ENCODE measurements at places on chromosomes 2 and 18.

- no peak for DNase-seq
Measured at GRCh38 chr18:23832911-23833310, 143.7 kb downstream of the LAMA3 start.

DNA sequence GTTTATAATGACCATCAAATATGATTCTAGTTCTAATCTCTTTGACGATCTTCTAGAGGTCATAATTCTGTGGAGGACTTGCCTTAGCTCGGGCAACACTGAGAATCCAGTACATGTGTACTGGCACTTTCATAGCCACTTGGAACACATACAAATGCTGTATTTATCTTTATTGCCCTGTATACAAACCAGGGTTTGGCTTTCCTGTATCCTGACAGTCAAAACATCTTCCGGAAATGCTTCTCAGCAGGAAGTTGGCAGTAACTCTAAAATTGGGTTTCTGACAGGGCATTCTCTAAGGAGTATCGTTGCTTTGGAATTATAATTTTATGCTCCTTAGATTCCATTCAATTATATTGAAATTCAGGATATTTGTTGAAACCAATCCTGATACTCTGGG lies 643.6 kb downstream of the NRXN1 start:
- no peak for DNase-seq

GRCh38 chr2:26653207-26654060 lies 12.3 kb upstream of the CIB4 start:
- DNase-seq: no peak

GRCh38 chr2:98463081-98463481 lies 18.4 kb downstream of the INPP4A start:
- no peak for DNase-seq

DNA sequence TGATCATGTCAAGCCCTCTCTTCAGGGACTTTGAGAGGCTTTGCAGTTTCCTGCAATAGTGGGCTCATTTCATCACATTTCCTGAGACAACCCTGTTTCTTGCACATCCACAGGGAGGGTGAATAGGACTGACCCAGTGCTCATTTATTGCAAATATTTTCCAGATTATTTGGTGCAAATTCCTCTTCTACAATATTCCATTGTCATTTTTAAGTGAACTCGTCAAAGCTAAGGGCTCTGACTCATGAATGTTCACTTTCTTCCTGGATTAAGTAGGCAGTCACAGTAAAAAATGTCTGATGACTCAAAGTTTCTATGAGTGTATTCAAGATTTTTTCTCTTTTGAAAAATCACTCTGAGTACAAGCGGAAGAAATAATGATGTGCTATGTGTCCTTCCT lies 225.5 kb upstream of the GALNT5 start:
- no peak for DNase-seq

- no peak for DNase-seq
Measured at GRCh38 chr2:239162976-239163687, 237.7 kb downstream of the HDAC4 start.

DNA sequence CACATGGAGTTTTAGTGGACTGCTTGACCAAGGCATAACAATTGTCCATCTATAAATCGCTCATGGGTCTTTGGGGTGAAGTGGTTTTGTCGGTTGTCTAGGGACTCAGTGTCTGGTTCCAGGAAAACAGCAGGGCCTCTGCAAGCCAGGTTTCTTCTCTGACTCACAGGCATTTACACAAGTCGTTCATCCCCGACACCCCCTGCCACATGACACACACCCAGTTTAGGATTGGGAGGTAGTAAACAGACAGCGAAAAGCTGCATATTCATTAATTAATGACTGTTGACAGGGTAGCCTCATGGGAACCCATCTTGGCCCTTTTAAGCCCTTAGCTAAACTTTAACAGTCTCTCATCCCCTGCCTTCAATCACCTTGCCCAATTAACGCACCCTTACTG lies 194.8 kb upstream of the ACVR2A start:
- DNase-seq: no peak

DNA sequence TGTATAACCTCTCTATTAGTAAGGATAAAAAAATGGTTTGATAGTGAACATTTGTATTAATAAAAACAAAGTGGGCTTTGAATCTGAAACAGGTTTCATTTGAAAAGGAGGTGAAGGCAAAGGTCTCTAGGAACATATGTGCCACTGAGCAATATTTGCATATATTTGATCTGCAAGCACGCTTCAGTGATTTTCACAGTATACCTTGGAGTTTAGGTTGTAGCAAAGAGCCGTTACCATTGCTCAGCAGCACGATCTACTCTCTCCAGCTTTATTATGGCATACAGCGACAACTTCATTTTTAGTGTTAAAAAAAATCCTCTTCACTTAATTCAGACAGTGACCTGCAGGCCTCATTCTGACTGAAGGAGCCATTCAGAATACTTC lies 75.8 kb upstream of the ZEB2 start:
- no peak for DNase-seq

- peak; percentile 45 for DNase-seq
Measured at GRCh38 chr2:70141902-70142589, 48.8 kb downstream of the C2orf42 start.

DNA sequence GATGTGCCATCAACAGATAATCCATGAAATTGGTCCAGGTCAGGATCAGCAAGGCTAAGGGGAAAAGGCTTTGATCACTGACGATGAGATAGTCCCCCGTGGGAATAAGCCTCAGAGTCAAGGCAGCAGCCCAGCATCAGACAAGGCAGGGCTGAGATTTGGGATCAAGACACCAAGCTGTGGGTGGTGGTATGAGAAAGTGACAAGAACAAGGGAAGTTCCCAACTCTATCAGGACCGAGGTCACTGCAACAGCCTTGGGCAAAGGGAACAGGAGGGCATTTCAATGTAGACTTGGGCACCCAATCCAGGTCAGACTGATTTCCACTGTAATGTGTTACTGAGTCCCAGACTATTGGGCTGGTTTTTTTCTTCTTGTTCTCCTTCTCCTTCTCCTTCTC lies 18.7 kb downstream of the PLEK start:
- DNase-seq: no peak

GRCh38 chr2:66890166-66890742 lies 455.3 kb downstream of the MEIS1 start:
- no peak for DNase-seq

DNA sequence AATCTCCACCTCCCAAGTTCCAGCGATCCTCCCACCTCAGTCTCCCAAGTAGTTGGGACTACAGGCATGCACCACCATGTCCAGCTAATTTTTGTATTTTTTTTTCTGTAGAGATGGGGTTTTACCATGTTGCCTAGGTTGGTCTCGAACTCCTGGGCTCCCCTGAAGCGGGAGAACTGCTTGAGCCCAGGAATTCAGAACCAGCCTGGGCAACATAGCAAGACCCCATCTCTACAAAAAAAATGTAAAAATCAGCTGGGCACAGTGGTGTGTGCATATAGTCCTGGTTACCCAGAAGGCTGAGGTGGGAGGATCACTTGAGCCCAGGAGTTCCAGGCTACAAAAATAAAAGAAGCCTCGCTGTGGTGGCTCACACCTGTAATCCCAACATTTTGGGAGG lies 12.0 kb upstream of the ZNF532 start:
- no peak for DNase-seq

DNA sequence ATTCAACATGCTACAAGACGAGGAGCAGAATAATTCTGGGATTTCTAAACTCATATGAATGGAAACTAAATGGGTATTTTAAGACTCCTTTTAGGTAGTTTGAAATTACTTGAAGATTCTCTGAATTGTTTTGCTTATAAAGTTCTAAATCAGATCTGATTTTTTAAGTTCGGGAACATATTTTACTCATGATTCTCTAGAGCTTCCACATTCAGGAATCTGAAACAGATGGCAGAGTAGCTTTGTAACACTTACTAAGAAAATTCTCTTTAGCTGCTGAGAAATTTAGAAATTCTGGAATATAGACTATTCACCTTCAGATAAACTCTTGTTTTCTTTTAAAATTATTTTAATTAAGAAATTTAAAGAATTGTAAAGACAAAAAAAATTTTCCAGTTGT lies 13.7 kb downstream of the RBBP8 start:
- DNase-seq: no peak

DNA sequence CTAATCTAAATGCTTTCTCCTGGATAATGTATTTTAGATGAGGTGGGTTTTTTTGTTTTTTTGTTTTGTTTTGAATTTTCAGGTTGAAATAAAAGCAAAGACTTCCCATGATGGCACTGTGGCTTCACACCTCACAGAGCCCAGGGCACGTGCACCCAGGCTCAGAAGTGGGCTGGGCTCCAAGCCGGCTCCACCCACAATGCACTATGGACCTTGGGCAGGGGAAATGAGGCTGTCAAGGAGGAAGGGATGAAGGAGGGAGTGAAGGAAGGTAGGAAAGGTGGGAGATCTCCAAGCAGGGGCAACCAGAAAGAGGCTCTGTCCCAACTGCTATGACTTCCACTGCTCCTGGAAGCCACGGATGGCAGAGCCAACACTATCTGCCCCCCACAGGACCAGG lies 60.4 kb downstream of the BIN1 start:
- DNase-seq: no peak

DNA sequence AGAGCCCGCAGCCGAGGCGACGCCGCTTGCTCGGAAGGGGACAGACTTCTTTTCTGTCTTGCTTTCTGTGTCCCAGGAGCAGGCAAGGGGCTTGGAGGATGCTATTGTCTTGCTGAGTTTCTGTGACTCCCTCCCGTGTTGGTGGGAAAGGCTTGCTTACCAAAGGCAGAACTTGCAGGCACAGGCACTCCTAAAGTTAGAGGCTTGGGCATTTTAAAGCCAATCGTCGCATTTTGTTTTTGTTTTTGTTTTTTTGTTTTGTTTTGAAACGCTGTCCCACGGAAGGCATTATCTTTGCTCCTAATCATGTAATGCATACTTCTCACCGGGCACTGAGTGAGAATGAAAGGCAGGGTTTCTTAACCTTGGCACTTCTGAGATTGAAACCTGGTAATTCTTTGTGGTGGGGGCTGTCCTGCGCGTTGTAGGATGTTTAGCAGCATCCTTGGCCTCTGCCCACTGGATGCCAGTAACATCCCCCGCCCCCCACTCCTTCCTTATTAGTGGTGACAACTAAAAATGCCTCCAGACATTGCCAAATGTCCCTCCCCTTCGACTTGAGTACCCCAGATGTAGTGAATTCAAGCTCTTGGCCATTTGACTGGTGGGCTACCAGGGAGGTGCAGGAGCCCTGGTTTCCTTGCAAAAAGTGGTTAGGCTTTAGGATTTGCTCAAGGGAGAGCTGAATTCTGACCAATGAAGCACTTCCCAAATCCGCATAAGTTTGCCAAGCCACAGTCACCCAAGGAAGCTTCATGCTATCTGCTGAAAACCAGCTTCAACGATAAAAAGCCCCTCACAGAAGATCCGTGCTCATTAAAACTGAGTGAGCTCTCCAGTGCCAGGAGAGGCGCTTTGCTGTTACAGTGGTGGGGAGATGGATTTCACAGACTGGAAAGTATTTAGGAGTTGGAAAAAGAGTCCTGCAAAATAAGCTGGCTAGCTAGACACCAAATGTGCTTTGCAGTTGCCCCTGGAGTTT lies 1.2 kb downstream of the ANTXR1 start:
- DNase-seq: no peak

- no peak for DNase-seq
Measured at GRCh38 chr2:183543731-183544130, 419.5 kb downstream of the NUP35 start.

DNA sequence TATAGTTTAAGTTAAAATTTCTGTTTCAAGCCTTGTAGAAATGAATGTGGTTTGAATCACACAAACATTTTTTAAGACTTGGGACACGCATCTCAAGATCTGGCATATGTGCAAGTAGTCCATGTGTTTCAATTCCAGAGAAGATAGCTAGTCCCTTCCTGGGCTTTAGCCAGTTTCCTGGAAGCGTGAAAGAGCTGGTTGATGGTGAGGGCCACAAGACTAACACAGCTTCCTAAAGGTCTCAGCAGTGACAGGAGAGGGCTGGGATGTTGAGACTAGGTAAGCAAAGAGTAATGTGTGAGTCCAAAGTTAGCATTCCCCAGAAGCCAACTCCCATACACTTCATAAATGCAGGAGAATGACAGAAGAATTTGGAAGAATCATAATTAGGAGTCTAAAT lies 111.9 kb upstream of the MAP2 start:
- no peak for DNase-seq

- DNase-seq: no peak
Measured at GRCh38 chr2:13056259-13056843, 339.6 kb downstream of the TRIB2 start.

GRCh38 chr2:150520887-150521664 lies 33.6 kb upstream of the RND3 start:
- no peak for DNase-seq

DNA sequence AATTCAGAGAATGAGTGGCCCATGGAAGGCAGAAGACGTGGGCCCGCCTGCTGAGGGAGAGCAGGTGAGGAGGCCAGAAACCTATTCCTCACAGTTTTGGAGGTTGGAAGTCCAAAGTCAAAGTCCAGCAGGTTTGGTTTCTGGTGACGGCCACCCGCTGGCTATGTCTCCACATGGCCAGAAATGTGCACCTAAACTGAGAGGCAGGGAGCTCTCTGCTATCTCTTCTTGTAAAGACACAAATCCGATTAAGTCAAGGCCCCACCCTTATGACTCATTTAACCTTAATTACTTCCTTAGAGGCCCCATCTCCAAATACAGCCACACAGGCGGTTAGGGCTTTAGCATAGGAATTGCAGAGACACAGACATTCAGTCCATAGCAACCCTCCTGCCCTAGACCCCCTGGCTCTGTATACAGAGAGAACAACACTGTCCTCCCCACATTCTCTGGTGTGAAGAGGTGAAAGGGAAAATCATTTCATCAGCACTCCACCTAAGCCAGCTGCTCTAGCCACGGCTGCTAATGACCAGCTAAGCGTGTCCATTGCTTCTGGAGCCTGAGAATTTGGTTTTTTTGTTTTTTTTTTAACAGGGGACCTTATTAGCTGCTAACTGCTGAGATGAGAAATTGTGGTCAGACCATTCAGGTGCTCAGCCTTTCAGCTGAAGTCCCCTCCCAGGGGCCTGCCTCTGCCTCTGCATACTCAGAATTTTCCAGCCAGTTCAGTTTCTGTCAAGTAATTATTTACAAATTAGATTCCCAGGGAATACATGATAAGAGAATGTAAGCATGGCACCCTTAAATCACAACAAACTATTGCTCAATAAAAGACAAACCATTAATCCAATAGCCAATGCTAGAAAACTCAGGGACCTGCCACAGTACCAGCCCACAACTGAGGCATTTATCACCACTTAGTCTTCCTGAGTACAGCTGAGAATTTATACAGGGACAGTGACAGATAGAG lies 368.7 kb upstream of the ID2 start:
- no peak for DNase-seq

DNA sequence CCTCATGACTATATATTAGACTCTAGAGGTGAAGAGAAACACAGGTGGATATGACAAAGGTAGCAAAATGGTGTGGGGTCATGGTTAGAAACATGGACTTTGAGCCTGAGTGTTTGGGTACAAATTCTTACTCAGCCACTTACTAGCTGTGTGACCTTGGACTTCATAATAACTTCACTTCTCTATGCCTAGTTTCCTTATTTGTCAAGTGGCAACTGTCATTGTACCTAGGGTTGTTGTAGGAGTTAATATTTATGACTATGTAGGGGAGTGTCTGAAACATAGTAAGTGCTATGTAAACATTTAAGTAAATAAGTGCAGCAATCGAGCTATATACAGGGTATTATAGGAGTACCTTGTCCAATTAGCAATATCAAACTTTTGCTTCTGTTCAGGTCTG lies 49.7 kb upstream of the RAPH1 start:
- no peak for DNase-seq

All from neural crest cell (in vitro differentiated cells).